Esophagus squamous epithelium (tissue), 5 donors: ENCODE measurements at places on chromosomes 1 and 21.

GRCh38 chr1:24255226-24255625 is 63.9 kb upstream of the GRHL3 start:
- no peak for DNase-seq

DNA sequence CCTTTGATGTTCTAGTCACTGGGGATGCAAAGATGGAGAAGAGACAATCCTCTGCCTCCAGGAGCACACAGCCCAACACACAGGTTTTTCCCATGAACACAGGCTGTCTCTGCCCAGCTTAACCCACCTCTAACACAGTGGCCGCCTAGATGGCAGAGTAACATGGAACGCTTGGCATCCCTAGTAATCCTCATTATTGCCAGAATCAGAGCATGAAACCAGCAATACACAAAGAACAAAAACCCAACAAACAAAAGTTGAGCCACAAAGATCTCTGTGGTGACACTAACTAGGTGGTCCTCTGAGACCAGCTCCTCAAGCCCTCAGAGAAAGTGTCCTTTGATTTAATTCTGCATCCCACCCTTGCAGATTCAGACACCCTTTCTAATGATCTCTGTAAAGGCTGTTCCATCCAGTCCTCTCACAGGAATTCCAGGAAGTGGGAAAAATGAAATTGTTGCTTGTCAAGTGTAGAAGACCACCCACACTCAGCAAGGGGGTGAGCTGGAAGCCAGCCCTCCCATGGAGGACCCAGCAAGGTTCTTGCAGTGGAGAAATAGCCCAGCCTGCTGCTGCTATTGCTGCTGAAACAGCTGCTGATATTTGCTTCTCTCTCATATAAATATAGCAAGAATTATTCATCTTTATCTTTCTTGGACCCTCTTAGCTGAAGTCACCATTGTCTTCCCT is 7.4 kb upstream of the ATP2B4 start:
- no peak for DNase-seq

DNA sequence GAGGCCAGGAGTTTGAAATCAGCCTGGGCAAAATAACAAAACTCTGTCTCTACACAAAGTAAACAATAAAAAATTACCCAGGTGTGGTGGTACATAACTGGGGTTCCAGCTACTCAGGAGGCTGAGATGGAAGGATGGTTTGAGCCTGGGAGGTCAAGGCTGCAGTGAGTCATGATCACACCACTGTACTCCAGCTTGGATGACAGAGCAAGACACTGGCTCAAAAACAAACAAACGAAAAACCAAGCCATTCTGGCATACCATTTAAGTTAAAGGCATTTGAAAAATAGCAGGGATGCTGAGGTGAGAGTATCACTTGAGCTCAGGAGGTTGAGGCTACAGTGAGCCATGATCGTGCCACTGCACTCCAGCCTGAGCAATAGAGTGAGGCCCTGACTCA is 5.3 kb upstream of the ALDH9A1 start:
- no peak for DNase-seq

DNA sequence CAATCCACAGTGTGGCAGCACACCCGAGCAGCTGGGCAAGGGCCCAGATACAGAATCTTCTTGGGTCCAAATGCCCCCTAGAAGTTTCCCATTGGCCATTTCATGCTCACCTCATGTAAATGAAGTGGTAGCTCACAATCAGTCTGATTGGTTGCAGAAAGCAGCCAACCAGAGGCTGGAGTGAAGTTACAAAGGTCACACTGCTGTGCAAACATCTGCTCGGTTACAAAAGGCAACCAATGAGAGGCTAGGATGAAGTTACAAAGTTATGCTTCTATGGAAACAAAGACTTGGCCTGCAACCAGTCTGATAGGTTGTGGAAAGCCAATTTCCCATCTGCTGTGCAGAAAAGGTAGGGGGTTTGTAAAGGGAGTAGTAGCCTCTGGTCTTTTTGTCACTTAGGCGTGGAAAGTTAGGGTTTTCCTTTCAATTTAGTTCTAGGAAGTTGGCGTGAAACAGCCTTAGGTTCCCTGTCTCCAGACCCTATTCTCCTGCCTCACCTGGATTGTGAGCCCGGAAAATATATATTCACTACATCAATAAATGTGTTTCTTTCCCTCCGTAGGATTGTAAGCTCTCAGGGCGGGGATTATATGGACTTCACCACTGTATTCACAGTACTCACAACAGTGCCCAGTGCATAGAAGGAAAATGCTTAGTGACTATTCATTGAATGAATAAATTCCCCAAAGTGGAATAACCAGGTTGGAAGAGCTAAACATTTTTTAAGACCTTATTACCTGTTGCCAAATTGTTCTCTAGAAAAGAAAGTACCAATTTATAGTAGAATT is 91.9 kb downstream of the URB2 start:
- no peak for DNase-seq

- no peak for DNase-seq
These were observed 51.0 kb downstream of the CASQ2 start for GRCh38 chr1:115717541-115717940.

GRCh38 chr1:56052041-56052440 is 527.3 kb downstream of the PLPP3 start:
- no peak for DNase-seq

DNA sequence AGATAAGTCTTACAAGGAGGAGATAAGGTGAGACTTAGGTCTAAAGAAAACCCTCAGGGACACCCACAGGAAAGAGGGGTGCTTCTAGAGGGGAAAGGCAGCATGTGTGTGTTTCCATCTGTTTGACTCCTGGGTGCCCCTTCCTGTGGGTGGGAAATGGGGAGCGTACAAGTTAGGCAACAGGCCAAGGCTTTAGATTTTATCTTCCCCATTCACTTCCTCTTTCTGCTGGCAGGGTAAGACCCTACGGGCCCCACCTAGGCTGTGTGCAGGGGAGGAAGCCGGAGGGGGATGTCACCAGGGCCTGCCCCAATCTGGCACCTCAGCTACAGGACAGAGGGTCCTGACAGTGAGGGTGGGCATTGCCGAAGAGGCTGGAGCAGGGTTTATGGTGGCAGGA is 2.5 kb upstream of the OLIG1 start:
- no peak for DNase-seq

DNA sequence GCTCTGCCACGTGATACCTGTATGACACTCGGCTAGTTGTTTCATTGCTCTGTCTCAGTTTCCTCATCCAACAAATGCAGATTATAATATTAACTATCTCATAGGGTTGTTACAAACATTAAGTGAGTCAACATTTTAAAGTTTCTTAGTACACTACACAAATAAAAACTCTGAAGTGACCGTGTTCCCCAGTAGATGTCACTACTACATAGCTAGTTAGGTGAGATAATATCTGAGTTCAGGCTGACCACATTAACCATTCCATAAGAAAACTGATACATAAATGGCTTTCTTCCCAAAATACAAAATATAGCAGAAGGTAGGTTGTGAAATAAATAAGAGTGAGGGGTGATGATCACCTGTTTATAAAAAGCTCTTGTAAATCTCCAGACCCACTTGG is 214.1 kb downstream of the NUF2 start:
- no peak for DNase-seq

DNA sequence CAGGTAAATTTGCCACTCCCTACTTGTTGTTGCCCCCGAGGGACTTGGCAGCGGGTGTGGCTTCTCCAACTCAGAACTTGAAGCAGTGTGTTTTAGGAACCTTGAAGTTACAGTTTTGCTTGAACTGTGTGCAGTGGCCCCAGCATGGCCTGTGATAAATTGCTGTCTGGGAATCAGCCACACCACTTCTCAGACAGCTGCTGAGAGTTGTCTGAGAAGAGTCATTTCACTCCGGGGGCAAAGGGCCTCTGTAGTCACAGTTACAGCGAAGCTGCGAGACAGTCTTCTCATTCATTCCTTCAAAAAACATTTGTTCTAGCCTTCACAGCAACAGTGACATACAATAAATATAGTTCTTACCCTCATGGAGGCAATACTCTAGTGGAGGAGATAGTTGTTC is 70.3 kb downstream of the PROX1 start:
- no peak for DNase-seq

DNA sequence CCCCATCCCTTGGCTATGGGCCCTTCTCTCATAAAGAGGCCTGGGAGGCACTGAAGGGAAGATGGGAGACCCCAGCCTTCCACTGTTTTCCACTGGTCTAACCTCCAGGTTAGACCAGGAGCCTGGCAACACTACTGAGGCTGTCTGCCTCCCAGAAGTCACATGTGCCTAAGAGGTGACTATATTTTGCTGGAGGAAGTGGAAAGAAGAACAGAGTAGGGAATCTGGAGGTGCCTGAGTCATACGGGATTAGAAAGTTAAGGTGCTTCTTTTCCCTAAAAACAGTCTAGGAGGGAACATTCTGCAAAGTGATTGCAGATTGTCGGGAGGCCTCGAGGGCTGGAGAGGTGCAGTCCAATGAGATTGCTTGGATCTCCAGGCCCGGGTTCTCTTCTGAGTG is 4.6 kb downstream of the NFASC start:
- no peak for DNase-seq
